Stimulated activated CD8-positive, alpha-beta memory T cell treated with anti-CD3 and anti-CD28 coated beads, Interleukin-15, amount 100 ng/mL, for 1 hour (primary cell): ENCODE measurements at places on chromosomes 7 and 10.

- no peak for DNase-seq
Observed at GRCh38 chr10:14456870-14457266, 126.1 kb upstream of the FRMD4A start.

- no peak for DNase-seq
Observed at GRCh38 chr10:43969506-43969905, 320.8 kb upstream of the ZNF32 start.

DNA sequence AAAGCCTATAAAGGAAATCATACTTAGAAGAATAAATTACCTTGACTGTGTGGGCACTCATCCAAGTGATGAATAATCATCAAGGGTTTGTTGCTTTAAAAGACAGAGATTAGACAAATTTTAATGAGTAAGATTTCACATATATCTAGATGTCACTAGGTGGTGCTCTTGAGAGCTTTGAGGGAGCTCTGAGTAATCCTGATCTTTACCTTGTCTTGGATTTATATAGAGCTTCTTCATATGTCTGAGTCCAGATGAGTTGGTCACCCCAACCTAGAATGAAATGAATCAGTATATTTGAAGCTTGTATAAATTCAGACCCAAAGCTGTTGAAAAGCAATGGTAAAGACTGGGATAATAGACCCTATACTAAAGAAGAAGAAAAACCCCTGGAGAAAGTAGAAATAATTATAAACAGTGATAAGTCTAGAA lies 3.7 kb downstream of the AGR2 start:
- DNase-seq, result no peak

GRCh38 chr7:39967406-39968161 lies 17.5 kb downstream of the CDK13 start:
- no peak for DNase-seq

DNA sequence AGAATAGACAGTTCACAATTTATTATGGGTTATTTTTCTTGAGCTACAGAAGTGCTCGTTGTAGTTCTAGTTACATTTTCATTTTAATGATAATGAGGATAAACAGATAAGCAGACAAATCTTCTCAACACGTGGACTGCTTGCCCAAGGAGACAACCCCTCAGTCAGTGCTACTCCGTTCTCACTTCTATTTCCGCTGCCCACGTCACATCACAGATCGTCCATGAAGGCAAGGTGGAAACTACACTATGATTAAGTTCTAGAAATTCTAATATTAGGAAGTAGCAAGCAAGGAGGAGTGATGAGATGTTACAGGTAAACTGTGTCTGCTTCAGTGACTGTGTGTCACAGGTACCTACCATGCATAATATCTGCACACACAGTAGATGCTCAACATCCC lies 210.5 kb downstream of the CHCHD3 start:
- DNase-seq, result no peak

GRCh38 chr7:781186-781849 lies 51.0 kb upstream of the SUN1 start:
- no peak for DNase-seq
